PC-3 (cell line): ENCODE measurements at places on chromosomes 5 and 9. TPM values are rescaled to one million over a fixed set of nuclear protein-coding genes. Genes with fewer than 3 reads are reported as not detected.

DNA sequence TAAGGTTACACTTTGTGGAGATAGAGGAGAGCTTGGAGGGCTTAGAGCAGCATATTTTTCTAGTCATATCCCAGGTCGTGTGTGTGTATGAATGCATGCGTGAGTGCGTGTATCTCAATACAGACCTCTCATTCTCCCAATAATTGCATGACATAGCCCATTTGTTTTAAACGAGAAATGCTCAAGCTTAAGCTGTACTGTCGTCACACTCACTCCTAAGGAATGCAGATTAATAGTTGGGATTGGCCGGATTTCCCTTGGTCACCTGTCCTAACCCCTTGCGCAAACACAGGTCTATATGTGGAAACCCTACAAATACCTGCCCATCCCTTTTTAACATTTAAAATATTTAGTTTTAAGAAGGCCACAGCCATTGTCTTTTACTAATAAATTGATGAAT, 165.8 kb downstream of the SEMA5A start:
- DNase-seq = peak; percentile 100

GRCh38 chr5:111952555-111952954, 195.6 kb upstream of the NREP start:
- DNase-seq = no peak

GRCh38 chr5:139851558-139851957, 56.0 kb downstream of the PSD2 start:
- no peak for DNase-seq

- DNase-seq = no peak
These were observed 124.3 kb upstream of the ANKRD55 start for GRCh38 chr5:56357426-56357825.

DNA sequence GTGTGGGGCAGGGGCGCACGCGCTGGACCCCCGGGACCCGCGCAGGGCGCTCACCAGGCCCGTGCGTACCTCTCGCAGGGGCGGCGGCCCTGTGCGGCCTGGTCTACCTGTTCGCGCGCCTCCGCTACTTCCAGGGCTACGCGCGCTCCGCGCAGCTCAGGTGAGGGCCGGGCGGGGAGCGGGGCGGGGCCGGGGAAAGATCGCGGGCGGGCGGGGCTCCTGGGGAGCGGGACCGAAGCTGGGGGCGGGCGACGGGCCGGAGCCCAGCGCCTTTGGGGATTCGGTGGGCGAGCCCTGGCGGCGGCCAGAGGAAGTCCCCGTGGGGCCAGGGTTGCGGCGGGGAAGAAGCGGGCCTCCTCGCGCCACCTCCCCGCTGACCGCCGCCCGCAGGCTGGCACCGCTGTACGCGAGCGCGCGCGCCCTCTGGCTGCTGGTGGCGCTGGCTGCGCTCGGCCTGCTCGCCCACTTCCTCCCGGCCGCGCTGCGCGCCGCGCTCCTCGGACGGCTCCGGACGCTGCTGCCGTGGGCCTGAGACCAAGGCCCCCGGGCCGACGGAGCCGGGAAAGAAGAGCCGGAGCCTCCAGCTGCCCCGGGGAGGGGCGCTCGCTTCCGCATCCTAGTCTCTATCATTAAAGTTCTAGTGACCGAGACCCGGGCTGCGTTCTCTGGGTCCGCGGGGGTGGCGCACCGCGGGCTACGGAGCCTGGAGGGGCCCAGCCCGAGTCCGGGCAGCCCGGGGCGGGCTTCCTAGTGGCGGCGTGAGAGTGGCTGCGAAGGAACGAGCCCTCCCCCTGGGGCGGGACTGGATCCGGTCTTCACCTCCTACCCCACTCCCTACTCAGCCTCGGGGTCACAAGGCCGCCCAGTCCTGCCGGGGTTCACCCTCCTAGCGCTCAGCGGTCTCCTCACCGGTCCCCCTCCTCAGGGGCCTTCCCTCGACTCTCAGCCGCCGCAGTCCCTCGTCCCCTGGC, 2.4 kb downstream of the LTC4S start:
- DNase-seq = peak; percentile 74

- peak; percentile 60 for DNase-seq
These were observed 125.8 kb downstream of the DTWD2 start for GRCh38 chr5:118862596-118862995.

GRCh38 chr9:105114964-105115728, 129.3 kb upstream of the SLC44A1 start:
- DNase-seq = peak; percentile 40

GRCh38 chr5:171701100-171701541, 84.5 kb upstream of the SMIM23 start:
- no peak for DNase-seq

- DNase-seq = no peak
These were observed 423.2 kb upstream of the PAPPA start for GRCh38 chr9:115730396-115730795.

- no peak for DNase-seq
These were observed 94.9 kb upstream of the DAB2 start for GRCh38 chr5:39519566-39520231.

DNA sequence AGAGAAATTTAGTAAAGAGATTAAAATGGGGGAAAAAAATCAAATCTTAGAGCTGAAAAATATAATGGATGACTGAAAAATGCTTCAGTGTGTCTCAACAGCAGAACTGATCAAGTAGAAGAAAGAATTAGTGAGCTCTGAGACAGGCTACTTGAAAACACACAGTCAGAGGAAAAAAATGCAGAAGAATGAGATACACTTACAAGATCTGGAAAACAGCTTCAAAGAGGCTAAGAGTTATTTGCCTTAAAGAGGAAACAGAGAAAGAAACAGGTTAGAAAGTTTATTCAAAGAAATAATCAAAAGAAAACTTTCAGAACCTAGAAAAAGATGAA, 70.5 kb upstream of the OR2K2 start:
- DNase-seq = no peak

- peak; percentile 99 for DNase-seq
These were observed 292.9 kb downstream of the MED10 start for GRCh38 chr5:6085341-6085860.

DNA sequence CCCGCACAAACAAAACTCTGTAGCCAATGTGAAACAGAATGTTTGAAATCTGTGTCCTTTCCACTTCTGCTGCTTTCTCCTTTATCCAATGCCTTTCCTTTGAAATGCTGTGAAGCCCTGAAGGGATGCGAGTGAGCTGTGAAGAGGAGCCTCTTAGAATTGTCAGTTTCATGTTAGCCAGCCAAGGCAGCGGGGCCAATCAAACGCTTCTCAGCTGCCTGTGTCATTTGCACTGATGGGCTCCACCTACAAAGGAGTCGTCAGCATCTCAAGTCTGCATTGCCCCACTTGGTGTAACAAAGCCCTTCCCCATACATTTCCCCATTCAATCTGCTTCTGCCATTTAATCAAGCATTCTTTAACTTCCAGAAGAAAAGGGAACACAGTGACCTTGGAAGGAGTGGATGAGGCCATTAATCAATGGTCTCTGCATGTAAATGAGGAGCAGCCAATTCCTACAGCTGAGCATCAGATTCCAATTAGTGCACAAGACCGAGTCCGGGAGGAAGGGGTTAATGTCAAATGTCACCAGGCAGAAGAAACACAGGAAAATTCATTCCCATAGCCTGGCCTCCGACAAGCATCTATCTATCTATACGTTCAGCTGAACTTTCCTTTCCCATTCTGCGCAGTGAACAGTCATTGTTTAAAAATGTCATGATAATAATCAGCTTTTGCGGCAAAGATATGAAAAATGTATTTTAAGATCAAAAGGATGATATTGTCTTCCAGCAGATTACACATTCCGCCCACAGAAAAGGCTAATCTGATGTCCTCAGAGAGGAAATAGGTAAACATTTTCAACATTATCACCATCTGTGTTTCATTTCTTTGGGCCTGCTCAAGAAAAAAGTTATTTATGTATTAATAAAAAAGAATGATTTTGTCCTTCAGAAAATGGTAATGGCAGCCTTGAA, 154.6 kb downstream of the FSTL4 start:
- no peak for DNase-seq

DNA sequence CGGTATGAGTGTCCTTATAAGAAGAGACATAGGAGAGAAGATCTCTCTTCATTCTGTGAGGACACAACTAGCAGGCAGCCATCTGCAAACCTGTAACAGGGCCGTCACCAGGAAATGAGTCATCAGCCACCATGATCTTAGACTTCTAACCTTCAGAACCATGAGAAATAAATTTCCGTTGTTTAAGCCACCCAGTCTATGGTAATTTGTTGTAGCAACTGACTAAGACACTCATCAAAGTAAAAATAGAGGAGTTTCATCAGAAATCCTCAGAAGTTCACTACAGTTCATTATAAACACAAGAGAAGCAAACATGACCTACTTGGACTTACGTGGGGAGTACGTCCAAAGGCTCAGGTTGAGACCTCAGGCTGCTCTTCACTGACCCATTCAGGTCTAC, 357.7 kb downstream of the SEMA5A start:
- peak; percentile 61 for DNase-seq

DNA sequence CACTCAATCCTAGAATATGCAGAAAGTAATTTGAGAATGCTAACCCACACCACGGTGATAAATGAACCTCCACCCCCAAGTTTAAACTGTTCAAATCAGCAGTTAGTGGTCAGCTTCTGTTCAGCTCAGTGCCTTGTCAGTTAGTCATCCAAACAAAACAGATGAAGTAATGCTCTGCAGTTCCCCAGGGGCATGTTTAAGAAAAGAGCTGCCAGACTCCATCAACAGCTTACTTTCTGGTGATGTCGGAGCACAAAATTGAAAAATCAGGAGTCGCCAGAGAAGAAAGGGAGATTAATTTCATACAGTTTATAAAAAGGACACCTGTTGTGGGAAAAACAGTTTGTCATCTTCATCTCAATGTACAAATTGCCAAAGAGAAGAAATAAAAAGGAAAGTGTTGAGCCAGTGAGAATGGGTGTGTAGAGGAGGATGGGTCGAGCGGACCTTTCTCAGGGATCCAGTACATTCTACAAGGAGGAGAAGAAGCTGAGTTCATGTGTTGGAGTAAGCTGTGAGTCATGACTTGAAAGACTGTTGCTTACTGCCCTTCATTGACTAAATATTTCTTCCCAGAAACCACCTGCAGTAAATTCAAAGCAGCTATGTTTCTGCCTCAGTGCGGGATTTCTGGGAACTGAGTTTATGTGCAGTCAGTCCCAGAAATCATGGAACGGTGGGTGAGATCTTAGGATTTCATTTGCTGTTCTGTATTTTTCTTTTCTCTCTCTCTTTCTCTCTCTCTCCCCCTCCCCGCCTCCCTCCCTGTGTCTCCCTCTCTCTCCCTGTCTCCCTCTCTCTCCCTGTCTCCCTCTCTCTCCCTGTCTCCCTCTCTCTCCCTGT, 13.7 kb downstream of the TRIO start:
- DNase-seq = peak; percentile 98

- peak; percentile 30 for DNase-seq
These were observed 18.6 kb upstream of the CFAP95 start for GRCh38 chr9:69801989-69802388.

DNA sequence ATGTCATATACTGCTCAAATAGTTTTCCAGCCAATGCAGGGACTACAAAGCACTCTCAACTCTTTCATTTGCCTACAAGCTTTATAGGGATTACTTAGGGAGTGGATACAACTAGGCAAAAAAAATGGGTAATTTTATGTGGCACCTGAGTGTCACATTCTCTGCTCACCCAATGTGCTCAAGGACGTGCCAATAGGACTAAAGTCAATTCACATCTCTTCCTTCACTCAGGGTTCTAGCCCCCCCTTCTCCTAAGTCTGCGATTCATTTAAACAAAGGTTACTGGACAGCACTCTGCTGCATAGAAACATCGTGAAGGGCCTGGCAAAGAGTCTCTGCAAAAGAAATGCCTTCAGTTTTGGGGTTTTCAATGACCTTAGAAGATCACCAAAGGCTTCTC, 142.3 kb downstream of the TSSK1B start:
- no peak for DNase-seq

- DNase-seq = peak; percentile 48
These were observed 213.6 kb upstream of the S1PR3 start for GRCh38 chr9:88777498-88778312.

The STPG3 gene
- total RNA-seq = not detected in 2 replicates

The DNM1 gene
- 24.1 and 36.4 TPM in 2 replicates for total RNA-seq

The ATP6V1G1 gene
- 126 and 162 TPM in 2 replicates for total RNA-seq

The EIF4EBP3 gene
- not detected in 2 replicates for total RNA-seq
